ENCODE measurements at places on chromosomes 5 and 9.

- DNase-seq, result no peak
Measured at GRCh38 chr5:561408-561807, 37.2 kb upstream of the SLC9A3 start.

DNA sequence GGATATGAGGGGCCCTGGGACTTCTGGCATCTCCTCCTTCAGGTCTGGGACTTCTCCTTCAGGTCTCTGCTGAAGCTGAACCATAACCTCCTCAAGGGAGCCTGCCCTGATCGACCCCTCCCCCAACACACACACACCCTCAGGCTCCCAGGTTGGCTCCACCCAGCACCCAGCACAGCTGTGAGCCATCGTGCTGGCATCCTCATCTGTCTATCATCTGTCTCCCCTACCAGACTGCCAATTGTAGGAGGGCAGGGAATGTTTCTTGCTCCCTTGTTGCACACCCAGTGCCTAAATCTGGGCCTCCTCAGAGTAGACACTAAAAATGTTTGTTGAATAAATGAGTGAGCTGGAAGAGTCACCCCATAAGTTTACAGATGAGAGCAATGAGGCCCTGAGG lies 71.4 kb downstream of the LRSAM1 start:
- DNase-seq, result no peak

- DNase-seq, result no peak
Measured at GRCh38 chr9:3963643-3964369, 336.1 kb downstream of the GLIS3 start.

DNA sequence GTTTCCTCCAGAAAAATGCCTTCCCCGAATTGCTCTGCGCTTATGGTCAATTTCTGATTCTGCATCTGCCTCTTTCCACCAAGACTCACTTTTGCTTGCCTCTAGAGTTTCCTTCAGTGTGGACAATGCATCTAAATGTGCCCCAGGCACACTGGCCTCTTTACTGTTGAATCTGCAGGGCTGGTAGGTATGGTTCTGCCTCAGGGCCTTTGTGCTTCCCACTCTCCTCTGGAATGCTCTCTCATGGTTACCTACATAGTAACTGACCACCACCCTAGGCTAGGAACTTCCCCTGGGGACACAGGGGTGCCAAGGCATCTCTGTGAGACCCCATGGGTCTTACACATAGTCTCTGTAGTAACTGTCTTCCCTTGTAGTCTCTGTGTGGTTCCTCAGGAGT lies 1258.6 kb downstream of the CDH12 start:
- no peak for DNase-seq

GRCh38 chr5:169691471-169691870 lies 54.4 kb downstream of the DOCK2 start:
- DNase-seq, result no peak

GRCh38 chr9:88984543-88984883 lies 6.8 kb upstream of the S1PR3 start:
- no peak for DNase-seq

DNA sequence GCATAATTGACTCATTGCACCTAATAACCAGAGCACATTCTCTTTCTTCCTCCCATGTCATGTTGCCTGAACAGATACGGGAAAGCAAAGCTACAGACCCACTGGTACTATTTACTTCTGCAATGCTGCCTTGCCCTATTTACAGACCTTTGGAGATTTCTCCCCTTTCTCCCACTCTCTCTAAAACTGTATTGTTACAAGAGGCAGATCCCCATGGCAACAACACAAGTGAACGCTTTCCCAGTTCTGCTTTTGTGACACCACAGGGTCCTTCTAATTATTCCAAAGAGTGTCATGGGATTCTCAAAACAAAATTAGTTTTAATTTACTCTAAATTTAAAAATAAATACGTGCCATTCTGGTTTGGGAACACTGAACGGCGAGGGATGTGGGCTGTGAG lies 104.7 kb downstream of the KCTD16 start:
- no peak for DNase-seq

DNA sequence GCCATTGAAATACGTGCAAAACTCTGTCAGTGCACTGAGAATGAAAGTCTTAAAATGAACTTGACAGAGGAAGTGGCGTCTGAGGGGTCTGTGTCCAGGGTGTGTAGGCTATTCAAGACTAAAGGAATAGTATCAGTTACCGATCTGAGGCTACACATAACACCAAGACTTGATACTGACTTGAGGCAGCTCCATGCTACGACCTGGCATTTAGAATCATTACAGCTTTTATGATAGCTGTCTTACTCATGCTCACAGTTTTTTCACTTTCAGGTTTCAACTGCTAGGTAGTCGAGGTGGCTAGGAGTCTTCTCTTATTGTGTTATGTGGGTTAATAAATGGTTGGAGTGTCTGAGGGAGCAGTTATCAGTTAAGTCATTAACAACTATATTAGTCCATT lies 92.8 kb upstream of the SLCO6A1 start:
- no peak for DNase-seq

DNA sequence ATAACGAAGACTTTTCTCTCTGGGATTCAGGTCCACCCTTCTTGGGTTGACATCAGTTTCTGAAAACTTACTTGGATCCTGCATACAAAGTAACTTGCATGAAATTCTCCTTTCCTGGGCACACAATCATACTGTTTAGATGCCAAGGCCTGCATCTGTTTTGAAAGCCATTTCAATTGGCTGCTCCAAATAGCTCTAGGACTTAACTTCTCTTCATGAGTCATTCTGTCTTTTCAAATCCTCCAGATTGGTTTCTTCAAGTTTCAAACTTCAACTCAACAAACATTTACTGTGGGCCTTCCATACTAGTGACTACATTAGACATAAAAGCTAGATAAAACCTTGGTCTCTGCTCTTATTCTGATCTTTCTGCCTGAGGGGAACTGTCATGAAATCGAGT lies 54.8 kb upstream of the HMHB1 start:
- DNase-seq, result no peak

DNA sequence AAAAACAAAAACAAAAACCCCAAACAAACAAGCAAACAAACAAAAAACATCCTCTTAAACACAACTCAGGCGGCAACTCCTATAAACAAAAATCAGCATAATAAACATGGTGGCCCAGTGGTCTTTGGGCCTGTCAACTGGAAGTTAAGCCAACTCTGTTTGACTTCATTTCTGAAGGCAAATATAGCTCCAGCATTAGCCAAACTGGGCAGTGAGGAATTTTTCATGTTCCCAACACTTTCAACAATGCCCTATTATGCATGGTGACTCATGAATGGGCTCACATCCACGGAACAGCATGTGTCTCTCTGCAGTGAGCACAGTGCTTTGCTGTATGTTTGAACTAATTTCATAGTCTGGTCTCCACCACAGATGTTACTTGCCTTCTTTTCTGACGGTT lies 143.9 kb upstream of the STC2 start:
- DNase-seq, result no peak

GRCh38 chr9:98694943-98695342 lies 13.8 kb downstream of the GABBR2 start:
- DNase-seq, result no peak

DNA sequence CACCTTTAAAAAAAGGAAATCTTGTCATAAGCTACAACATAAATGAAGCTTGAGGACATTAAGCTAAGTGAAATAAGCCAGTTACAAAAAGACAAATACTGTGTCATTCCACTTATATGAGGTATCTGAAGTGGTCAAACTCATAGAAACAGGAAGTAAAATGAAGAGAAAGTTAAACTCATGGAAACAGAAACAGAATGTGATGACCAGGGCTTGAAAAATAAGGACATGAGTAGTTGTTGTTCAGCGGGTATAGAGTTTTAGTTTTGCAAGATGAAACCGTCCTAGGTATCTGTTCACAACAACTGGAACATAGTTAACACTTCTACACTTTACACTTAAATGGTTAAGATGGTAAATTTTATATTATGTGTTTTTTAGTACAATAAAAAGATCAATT lies 47.8 kb upstream of the SLC1A3 start:
- no peak for DNase-seq

DNA sequence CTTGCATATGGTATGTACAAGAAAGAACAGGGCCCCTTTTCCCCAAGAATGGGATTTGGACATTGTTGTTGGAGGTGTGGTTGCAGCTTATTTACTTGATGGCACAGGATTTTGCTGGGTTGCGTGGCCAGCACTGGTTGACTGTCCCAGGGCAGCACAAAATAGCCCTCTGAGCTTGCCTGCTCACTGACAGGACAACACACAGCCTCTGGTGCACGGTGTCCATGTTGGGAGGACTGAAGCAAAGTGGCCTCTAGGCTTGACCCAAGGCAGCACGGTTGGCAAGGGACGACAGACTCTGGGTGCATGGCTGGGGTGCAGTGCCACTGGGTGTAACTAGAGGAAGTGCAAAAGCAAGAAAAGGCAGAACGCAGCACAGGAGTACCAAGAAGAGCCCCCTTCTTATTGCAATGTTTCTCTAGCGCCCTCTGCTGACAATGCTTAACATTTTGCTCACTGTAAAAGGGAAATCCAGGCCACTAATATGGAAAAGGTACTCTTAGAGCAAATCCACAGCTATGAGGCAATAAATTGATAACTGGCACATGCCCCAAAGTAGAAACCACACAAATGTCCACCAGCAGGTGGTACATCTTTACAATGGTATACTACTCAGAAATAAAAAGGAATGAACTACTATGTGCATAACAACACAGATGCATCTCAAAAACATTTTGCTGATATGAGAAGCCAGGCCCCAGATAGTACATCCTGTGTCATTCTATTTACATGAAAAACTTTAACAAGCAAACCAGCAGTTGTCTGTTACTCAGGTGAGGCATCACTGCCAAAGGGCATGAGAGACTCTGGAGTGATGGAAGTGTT lies 47.4 kb upstream of the BARX1 start:
- DNase-seq, result no peak

- no peak for DNase-seq
Measured at GRCh38 chr5:178940569-178941360, at the start of gene ZNF454. ZNF454 (plus strand) TSS chr5:178941198; CDS start chr5:178942792, 1,594 bp downstream.

DNA sequence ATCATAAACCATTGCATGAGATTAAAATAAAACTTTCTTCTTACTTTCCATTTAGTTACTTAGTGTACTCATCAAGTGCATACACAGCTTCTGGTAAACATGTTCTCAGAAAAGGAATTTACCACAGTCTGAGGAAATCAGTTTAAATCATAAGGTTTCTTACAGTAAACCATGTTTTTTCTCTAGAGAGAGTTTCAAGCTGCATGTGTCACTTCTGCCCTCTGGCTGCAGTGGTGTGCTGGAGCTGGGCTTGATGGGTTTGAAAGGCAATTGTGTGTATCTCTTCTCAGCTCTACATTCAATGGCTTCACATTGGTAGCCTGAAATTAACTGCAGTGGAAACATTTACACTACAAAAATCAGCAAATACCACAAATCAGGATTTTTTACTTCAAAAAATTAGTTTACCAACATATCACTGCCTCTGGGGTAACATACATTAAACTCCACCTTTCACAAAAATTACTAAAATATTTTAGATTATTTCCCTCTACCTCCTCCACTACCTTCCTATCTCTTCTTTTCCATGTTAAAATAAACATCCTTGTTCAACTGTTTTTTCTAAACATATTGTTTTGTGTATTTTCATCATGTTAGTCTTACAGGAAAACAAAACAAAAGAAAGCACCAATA lies 414.3 kb downstream of the ANXA1 start:
- no peak for DNase-seq

GRCh38 chr5:113950186-113950585 lies 411.7 kb upstream of the KCNN2 start:
- DNase-seq, result no peak

DNA sequence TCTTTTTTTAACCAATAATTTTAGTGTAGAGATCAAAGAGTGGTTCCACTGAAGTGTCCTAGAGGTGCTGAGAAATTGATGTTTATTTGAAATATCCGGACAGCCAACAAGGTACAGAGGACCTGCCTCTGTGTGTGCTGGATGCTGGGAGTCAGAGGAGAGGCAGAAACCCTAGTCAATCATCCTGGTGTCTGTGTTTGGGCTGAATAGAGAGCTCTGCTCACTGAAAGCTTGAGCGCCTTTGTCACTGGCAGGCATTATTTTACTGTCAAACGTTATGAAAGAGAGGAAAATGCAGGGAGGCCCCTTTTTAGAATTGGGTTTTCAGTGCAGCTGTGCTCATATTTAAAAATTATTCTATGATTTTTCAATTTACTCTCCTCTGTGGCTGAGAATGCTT lies 480.3 kb upstream of the TYRP1 start:
- no peak for DNase-seq

DNA sequence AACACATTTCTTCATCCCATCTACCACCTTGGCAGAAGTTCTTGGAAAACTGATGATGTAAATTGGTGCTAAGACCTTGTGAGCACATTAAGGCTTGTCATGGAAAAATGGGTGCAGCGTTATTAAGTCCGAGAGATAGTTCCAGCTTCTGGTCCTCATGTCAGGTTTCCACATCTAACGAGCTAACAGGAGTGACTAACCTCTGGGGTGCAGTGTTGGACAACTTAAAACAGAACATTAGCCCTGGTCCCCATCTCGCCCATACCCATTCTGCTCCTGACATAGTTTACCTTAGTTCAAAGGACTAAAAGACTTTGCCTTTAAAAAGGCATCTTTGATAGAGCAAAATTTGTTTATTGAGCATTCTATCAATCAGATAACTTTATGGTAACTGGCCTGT lies 128.0 kb downstream of the SLC1A3 start:
- DNase-seq, result no peak

DNA sequence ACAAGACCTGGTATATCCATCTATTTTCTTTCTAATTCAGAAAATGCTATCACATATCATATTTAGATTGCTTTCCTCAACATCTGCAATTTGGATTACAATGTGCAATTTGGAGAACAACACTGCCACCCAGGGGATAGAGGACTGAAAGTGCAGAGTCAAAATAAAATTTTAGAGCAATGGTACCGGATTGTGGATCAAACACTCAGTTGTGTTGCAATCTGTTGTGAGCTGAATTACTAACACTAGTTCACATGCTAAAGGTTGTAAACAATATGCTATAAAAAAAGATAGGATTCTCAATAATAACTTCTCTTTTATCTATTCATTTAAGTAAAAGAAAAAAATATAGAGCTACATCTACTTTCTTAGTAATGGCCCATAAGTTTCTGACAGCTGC lies 11.9 kb upstream of the SRFBP1 start:
- DNase-seq, result no peak

All from stimulated activated CD4-positive, alpha-beta T cell treated with anti-CD3 and anti-CD28 coated beads, TNF-alpha, amount 100 ng/mL, for 1 hour (primary cell).